Naive thymus-derived CD8-positive, alpha-beta T cell (primary cell): ENCODE measurements at places on chromosomes 1 and 21.

- H3K36me3 ChIP-seq: no peaks in the 10 kb centered on the region
- H3K4me1 ChIP-seq: no peaks in the 10 kb centered on the region
- peaks cover 5% of the 10 kb centered on the region for H3K27me3 ChIP-seq
- no peak overlapping the region for H3K27ac ChIP-seq
- no peak for DNase-seq
These were observed 13.8 kb upstream of the CAMTA1 start for GRCh38 chr1:6771441-6771769.

GRCh38 chr1:23393706-23394105 lies 24.1 kb upstream of the ZNF436 start:
- no peak overlapping the region for H3K4me3 ChIP-seq
- H3K36me3 ChIP-seq: peaks cover 40% of the 10 kb centered on the region
- H3K27me3 ChIP-seq: no peaks in the 10 kb centered on the region
- DNase-seq: no peak
- H3K4me1 ChIP-seq: no peaks in the 10 kb centered on the region

DNA sequence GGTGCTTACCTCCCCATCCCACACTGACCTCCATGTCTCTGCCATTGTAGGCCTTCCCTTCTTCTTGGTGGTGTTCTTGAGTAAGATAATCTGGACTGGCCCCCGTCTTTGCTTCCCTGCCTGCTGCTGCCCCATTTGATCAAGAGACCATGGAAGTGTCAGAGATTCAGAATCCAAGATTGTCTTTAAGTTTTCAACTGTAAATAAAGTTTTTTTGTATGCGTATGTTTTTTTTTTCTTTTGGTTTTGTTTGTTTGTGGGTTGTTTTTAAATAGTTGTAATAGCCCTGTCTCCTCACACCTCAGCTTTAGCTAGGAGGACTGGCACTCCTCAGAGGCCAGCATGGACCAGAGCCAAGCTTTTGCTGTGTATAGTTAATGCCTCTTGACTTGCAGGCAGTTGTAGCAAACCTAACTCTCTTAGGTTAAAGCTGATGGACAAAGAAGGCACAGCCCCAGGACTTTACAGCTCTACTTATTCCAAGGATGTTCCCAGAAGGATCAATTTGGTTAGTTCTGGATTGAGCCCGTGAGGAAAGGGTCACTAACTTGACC lies 5.6 kb upstream of the YBX1 start:
- H3K36me3 ChIP-seq: peaks cover 6% of the 10 kb centered on the region
- no peaks in the 10 kb centered on the region for H3K27me3 ChIP-seq
- H3K27ac ChIP-seq: no peak overlapping the region
- peaks cover 19% of the 10 kb centered on the region for H3K4me1 ChIP-seq
- DNase-seq: no peak

GRCh38 chr21:40531431-40532110 lies 315.4 kb downstream of the DSCAM start:
- H3K27me3 ChIP-seq: peaks cover 16% of the 10 kb centered on the region
- H3K4me1 ChIP-seq: no peaks in the 10 kb centered on the region
- no peak overlapping the region for H3K4me3 ChIP-seq
- DNase-seq: no peak
- H3K36me3 ChIP-seq: no peaks in the 10 kb centered on the region

DNA sequence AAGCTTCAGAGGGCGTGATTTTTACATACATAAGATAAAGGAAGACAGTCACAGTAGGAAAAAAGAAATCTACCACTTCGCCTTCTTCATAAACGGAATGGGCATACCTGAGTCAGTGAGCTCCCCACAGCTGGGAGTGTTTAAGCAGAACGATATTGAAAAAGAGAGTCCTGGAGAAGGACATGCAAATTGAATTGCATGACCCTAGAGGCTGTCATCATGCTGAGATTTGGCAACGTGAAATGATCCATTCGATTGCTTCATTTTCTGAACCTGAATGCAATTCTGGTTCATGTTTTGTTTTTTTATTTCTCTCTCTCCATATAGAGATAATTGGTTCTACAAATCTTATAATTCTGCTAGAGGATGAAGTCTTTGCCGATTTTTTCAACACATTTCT lies 3.7 kb downstream of the RGSL1 start:
- no peak for DNase-seq
- no peaks in the 10 kb centered on the region for H3K4me1 ChIP-seq
- H3K27ac ChIP-seq: no peak overlapping the region
- peaks cover 14% of the 10 kb centered on the region for H3K27me3 ChIP-seq
- no peaks in the 10 kb centered on the region for H3K36me3 ChIP-seq
- H3K4me3 ChIP-seq: no peak overlapping the region

GRCh38 chr1:50108497-50109059 lies at the start of gene ELAVL4:
Gene ELAVL4 (plus strand): TSS chr1:50108920. CDS start chr1:50109190, 270 bp downstream.
- peak within 1 kb of the TSS; percentile 30 for H3K27ac ChIP-seq
- H3K4me3 ChIP-seq: peak within 1 kb of the TSS; percentile 84
- H3K4me1 ChIP-seq: peaks cover 21% of the 10 kb centered on the region
- H3K36me3 ChIP-seq: no peaks in the 10 kb centered on the region

GRCh38 chr1:25673962-25674806 lies 57.6 kb downstream of the MAN1C1 start:
- H3K27ac ChIP-seq: peak overlapping the region; percentile 98
- DNase-seq: no peak
- H3K36me3 ChIP-seq: no peaks in the 10 kb centered on the region
- H3K4me1 ChIP-seq: peaks cover 91% of the 10 kb centered on the region
- H3K4me3 ChIP-seq: no peak overlapping the region

DNA sequence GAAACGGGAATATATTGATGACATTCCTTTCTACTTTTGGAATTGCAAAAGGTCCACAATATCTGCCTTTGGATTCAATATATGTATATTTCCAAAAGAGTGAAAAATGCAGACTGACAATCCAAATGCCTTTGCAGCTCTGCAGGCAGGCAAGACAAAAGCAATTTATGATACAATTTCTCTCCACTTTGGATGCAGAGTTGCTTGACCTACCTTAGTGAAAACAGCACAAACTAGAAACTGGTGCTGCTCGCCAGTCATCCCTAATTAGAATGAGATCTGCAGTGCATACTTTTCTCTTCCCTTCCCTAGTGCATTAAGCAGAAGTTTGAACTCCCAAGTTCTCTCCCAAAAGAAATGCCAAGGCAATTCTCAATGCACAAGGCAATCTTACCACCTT lies 56.8 kb downstream of the KIAA0319L start:
- no peak overlapping the region for H3K4me3 ChIP-seq
- H3K27ac ChIP-seq: no peak overlapping the region
- H3K27me3 ChIP-seq: no peaks in the 10 kb centered on the region
- no peak for DNase-seq
- no peaks in the 10 kb centered on the region for H3K36me3 ChIP-seq

GRCh38 chr1:47209725-47210325 lies 20.0 kb upstream of the PDZK1IP1 start:
- H3K4me3 ChIP-seq: no peak overlapping the region
- H3K36me3 ChIP-seq: no peaks in the 10 kb centered on the region
- no peak overlapping the region for H3K27ac ChIP-seq

- DNase-seq: no peak
- no peak overlapping the region for H3K27ac ChIP-seq
- H3K27me3 ChIP-seq: no peaks in the 10 kb centered on the region
- no peaks in the 10 kb centered on the region for H3K36me3 ChIP-seq
- H3K4me1 ChIP-seq: no peaks in the 10 kb centered on the region
- no peak overlapping the region for H3K4me3 ChIP-seq
These were observed 496.5 kb upstream of the ADGRL2 start for GRCh38 chr1:81304187-81304586.

GRCh38 chr1:168686666-168687065 lies 42.3 kb downstream of the DPT start:
- H3K27ac ChIP-seq: no peak overlapping the region
- H3K4me1 ChIP-seq: no peaks in the 10 kb centered on the region
- peaks cover 11% of the 10 kb centered on the region for H3K36me3 ChIP-seq
- H3K27me3 ChIP-seq: peaks cover 11% of the 10 kb centered on the region
- no peak for DNase-seq

DNA sequence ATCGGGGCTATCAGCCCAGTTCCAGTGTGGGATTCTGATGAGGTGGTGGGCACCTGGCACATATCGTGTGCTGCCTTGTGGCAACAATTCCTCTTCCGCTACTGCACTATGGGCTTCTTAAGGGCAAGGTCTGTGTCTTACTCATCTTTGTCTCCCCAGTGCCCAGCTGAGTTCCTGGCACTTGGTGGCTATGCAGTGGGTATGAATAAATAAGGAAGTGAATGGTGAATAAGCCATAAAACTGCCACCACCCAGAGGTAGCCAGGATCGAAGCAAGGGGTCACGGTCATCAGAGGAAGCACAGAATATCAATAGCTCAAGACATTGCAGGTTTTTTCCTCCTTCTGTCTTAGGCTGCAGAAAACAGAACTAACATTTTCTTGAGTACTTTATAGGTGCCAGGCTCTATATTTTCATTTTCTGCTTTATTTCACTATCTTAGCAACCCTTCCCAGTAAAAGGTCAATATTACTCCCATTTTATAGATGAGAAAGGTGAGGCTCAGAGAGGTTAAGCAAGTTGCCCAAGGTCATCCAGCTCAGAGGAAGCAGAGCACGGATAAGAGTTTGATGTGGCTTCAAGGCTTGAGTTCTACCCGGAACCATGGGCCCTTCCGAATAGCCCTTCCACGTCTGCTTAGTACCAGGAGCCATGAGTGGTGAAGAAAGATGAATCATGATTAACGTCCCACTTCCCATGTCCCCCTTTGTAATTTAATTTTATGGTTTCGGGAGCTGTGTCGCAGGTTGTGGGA lies 10.2 kb downstream of the C1orf94 start:
- no peak overlapping the region for H3K27ac ChIP-seq
- H3K27me3 ChIP-seq: peaks cover 55% of the 10 kb centered on the region
- no peak overlapping the region for H3K4me3 ChIP-seq
- no peaks in the 10 kb centered on the region for H3K4me1 ChIP-seq

DNA sequence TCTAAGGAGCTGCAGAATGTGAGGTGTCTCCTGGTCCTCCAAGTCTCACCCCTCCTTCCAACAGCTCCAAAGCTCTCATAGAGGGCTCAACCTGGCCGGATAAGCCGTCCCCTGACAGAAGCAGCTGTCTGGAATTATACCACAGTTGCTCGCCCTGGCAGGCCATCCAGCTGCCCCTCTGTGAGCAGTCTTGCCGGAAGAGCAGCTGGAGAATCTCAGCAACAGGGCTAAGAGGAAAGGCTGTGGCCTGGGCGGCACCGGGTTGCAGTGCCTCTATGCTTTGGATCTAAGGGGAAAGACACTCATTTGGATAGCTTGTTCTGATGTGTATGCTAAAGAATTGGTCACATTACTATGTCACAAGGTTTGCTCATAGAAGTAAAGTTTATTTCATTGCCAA lies 12.4 kb downstream of the TMCC2 start:
- H3K27me3 ChIP-seq: no peaks in the 10 kb centered on the region
- no peak overlapping the region for H3K27ac ChIP-seq
- no peak overlapping the region for H3K4me3 ChIP-seq
- H3K36me3 ChIP-seq: no peaks in the 10 kb centered on the region

DNA sequence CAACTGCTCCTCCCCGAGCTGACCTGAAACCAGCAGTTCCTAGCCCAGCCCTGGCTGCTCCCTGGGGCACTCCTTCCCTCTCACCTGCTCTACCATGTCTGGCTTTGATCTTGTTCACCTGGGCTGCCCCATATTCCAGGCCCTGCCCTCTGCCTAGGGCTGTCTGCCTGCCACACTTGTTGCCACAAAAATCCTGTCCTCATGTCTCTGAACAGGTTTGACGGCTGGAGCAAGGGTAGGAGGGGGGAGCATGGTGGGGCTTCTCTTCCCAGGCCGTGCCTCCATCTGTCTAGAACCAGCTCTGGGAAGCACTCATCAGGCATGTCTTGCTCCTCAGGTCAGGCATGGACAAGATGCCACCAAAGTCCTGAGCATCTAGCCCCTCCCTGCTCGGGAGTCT lies 44.3 kb upstream of the WNT2B start:
- peaks cover 12% of the 10 kb centered on the region for H3K4me1 ChIP-seq
- no peak overlapping the region for H3K4me3 ChIP-seq
- no peak overlapping the region for H3K27ac ChIP-seq
- no peaks in the 10 kb centered on the region for H3K36me3 ChIP-seq
- peaks cover 9% of the 10 kb centered on the region for H3K27me3 ChIP-seq
- DNase-seq: no peak

DNA sequence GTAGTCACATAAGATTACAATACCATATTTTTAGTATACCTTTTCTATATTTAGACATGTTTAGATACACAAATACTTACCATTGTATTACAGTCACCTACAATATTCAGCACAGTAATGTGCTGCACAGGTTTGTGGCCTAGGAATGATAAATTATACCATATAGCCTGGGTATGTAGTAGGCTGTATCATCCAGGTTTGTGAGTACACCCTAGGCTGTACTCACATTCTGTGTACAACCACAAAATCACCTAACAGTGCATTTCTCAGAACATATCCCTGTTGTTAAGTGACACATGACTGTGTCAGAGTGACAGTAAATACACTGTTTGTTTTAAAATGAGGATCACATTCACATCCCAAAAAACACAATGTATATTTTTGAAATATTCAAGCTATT lies 11.2 kb downstream of the KRTAP21-3 start:
- no peak overlapping the region for H3K27ac ChIP-seq
- DNase-seq: no peak
- H3K4me1 ChIP-seq: no peaks in the 10 kb centered on the region
- H3K36me3 ChIP-seq: no peaks in the 10 kb centered on the region

GRCh38 chr1:30403726-30404125 lies 319.7 kb downstream of the MATN1 start:
- no peak for DNase-seq
- H3K4me3 ChIP-seq: no peak overlapping the region
- peaks cover 3% of the 10 kb centered on the region for H3K27me3 ChIP-seq
- no peaks in the 10 kb centered on the region for H3K4me1 ChIP-seq
- H3K36me3 ChIP-seq: no peaks in the 10 kb centered on the region

- H3K27me3 ChIP-seq: peaks cover 25% of the 10 kb centered on the region
- no peak overlapping the region for H3K27ac ChIP-seq
- no peaks in the 10 kb centered on the region for H3K36me3 ChIP-seq
- peaks cover 9% of the 10 kb centered on the region for H3K4me1 ChIP-seq
- DNase-seq: no peak
These were observed 5.9 kb downstream of the FCGR2A start for GRCh38 chr1:161511018-161511755.

DNA sequence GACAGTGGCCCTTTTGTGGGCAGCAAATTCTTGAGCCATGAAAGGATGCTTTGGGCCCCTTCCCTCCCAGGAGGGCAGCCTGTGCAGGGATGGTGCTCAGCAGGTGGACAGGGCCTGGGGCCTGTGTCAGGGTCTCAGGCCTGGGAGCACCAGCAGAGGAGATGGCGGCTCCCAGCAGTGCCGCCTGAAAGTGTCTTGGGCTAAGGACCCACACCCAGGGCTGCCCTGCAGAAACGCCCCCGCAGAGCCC lies 23.9 kb downstream of the FTCD start:
- peaks cover 2% of the 10 kb centered on the region for H3K27me3 ChIP-seq
- DNase-seq: no peak
- H3K27ac ChIP-seq: no peak overlapping the region
- H3K36me3 ChIP-seq: no peaks in the 10 kb centered on the region
- H3K4me3 ChIP-seq: no peak overlapping the region

GRCh38 chr1:171670739-171671138 lies 18.3 kb upstream of the MYOC start:
- H3K4me1 ChIP-seq: no peaks in the 10 kb centered on the region
- no peak overlapping the region for H3K27ac ChIP-seq
- peaks cover 9% of the 10 kb centered on the region for H3K27me3 ChIP-seq
- peaks cover 3% of the 10 kb centered on the region for H3K36me3 ChIP-seq

- H3K4me1 ChIP-seq: peaks cover 1% of the 10 kb centered on the region
- peaks cover 30% of the 10 kb centered on the region for H3K27me3 ChIP-seq
- H3K36me3 ChIP-seq: no peaks in the 10 kb centered on the region
These were observed 41.5 kb downstream of the TAS1R2 start for GRCh38 chr1:18817795-18818435.

- peaks cover 20% of the 10 kb centered on the region for H3K4me1 ChIP-seq
- H3K27me3 ChIP-seq: no peaks in the 10 kb centered on the region
- no peak for DNase-seq
- H3K27ac ChIP-seq: peak overlapping the region; percentile 90
- no peaks in the 10 kb centered on the region for H3K36me3 ChIP-seq
These were observed 1.4 kb downstream of the DENND1B start for GRCh38 chr1:197773856-197774255.

GRCh38 chr1:85459290-85459689 lies 5.7 kb downstream of the DDAH1 start:
- no peak overlapping the region for H3K27ac ChIP-seq
- peaks cover 28% of the 10 kb centered on the region for H3K27me3 ChIP-seq
- no peak overlapping the region for H3K4me3 ChIP-seq
